ENCODE measurements at places on chromosomes 1 and 21.
A peak's percentile ranks its signal among the peaks of the same experiment; 100 is the strongest.

DNA sequence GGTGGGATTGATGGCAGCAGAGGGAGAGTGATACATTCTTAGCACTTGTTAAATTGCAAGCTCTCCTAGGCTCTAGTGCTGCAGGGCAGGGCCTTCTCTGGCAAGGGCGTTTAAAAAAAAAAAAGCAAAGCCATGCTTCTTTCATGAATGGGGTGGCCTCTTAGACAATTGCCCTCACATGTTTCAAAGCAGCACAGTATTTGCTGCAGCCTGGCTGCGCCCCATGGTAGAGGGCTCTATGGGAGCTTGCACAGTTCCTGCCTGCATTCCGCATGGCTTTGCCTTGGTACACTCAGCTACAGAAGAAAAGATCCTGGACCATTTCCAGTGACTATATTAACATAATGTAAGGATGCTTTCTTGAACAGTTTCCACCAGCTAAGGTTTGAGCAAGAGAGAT, 267.2 kb downstream of the ZNF648 start:
- DNase-seq: no peak

GRCh38 chr1:202288177-202288576, 53.6 kb downstream of the UBE2T start:
- no peak for DNase-seq

GRCh38 chr21:46427516-46427915, 31.2 kb upstream of the DIP2A start:
- DNase-seq: no peak

DNA sequence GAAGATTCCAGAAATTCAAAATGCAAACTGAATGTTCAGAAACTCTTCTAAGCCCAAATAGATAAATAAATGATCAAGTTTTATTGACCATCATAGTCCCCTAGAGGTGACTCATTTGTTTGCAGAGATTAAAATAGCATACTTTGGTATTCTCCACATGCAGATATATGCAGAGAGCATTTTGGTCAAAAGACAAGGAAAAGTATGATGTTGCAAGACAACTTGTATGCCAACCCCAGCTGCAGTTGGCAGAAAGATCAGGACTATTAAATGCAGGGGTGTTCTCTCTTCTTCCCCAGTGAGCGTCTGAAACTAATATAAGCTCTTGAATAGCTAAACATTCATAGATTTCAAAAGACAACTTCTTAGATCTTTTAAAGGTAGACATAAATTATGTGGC, 404.9 kb downstream of the LTN1 start:
- no peak for DNase-seq

- DNase-seq: peak; percentile 71
Measured at GRCh38 chr1:199226163-199226562, 587.3 kb downstream of the PTPRC start.

DNA sequence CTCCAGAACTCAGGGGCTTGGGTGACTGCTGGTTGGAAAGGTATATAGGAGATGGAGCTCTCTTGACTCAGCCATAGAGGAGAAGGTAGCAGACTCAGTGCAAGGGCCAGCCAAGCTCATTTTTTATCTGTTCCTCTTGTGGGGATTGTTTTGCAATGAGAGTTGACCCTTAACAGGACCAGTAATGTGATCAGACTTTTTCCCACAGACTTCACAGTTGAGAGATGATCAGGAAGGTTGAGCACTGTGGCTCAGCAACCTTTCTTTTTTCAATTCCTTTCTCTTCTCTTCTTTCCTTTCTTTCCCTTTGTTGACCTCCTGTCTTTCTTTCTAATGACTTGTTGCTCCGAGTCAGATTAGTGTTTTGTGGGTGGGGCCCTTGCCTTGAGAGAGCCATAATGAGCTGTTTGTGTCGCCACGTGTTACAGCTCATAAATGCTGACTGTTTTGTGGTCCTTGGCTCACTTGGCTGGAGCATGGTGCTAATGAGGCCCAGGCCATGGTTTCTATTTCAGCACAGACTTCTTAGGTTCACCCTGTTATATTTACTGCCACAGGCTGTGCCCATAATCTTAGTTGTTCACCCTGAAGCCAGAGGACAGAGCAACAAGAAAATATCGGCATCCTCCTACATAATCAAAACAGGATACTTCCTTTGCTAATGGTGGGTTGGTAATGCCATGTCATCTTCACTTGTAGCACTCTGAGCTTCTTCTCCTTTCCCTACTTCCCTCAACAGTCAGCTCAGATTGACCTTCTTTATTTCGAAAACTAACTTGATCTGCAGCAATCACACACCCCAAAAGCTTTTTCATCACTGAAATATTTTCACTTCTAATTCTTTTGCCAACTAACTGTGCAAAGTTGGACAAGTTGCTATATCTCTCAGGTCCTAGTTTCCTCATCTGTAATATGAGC, 13.9 kb downstream of the ADAM30 start:
- DNase-seq: no peak

- no peak for DNase-seq
Measured at GRCh38 chr21:28795251-28795650, 197.4 kb downstream of the LTN1 start.

- DNase-seq: no peak
Measured at GRCh38 chr1:29601021-29601420, 364.7 kb downstream of the PTPRU start.

DNA sequence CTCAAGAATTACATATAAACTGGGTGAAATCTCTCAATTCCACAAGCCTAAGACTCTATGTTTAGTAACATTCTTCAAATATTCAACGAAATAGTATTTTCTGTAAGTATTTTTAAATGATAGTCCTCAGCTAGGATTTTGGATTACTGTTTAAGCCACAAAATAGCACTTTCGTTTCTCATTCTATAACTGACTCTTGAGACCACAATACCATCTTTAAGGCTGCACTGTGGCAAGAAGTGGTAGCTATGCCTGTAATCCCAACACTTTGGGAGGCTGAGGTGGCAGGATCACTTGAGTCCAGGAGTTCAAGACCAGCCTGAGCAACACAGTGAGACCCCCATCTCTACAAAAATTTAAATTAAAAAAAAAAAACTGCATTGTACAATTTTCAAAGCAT, 126.7 kb downstream of the CDC42BPA start:
- no peak for DNase-seq

DNA sequence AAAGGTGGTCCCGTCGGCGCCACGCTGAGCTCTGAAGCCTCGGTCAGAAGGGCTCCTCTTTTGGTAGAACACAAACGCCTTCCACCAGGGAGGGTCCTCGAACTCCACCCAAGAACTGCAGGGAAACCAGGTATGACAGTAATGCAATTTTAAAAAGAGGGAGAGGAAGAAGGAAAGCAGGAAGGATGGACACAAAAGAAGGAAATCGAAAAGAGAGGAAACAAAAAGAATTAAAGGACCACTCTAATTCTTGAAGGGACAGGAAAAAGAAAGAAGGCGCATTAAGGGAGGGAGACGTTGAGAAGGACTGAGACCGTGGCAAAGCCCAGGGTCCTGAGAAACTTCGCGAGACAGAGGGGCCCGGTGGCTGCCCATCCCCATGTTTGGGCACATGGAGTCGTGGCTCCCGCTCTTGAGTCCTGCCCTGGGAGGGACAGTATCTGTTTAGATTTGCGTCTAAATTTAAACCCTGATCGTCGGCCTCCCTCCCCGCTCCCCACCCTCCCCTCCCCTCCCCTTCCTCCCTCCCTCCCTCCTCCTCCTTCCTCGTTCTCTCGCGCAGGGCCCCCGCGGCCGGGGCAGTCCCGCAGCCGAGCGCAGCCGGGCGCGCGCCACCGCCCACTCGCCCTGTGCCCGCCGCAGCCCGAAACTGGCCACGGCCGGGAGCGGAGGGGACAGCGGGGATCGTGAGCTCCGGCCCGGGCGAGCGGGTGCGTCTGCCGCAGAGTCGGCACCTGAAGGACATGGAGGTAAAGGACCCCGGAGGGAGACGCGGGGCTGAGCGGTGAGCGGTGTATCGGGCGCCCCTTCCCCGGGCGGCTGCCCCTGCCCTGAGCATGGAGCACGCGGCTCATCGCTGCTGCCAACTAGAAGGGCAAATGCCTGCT, at the start of gene RCSD1:
RCSD1 (plus strand) TSS at position 552 of the 887 bp plus-strand sequence; CDS start at position 744, 192 bp downstream.
- DNase-seq: no peak

DNA sequence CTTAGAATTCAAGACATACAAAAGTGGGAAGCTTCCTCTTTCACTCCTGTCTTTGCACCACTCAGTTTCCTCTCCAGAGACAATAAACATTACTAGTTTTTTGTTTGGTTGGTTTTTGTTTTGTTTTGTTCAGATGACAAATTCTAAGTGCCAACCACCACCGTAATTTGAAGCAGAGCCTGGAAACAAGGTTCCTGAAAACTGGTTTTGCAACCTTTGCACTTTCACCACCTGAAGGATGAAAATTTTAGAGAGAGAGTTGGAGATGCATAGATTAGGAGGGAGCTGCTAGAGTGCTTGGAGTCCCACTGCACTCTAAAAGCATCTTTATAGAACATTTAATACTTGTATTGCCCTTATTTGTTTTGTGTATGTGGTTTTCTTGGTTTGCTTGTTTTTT, 20.2 kb upstream of the MGST3 start:
- DNase-seq: no peak

DNA sequence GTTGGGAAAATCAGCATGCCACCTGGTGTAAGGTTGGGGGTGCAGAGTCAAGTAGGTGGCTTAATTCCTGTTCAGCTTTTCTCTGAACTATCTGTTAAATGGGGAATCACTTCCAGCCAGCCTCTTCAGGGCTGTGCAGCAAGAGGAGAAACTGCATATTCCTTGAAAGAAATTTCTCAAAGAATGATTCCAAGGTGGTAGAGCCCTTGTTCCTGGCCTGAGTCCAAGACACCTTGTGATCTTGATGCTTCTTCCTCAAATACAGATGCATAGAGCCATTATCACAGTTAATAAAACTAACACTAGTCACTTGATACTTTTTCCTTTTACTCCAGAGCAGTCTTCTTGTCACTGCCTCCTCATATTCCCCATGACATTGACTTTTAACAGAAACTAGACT, 5.2 kb downstream of the TXLNA start:
- no peak for DNase-seq

DNA sequence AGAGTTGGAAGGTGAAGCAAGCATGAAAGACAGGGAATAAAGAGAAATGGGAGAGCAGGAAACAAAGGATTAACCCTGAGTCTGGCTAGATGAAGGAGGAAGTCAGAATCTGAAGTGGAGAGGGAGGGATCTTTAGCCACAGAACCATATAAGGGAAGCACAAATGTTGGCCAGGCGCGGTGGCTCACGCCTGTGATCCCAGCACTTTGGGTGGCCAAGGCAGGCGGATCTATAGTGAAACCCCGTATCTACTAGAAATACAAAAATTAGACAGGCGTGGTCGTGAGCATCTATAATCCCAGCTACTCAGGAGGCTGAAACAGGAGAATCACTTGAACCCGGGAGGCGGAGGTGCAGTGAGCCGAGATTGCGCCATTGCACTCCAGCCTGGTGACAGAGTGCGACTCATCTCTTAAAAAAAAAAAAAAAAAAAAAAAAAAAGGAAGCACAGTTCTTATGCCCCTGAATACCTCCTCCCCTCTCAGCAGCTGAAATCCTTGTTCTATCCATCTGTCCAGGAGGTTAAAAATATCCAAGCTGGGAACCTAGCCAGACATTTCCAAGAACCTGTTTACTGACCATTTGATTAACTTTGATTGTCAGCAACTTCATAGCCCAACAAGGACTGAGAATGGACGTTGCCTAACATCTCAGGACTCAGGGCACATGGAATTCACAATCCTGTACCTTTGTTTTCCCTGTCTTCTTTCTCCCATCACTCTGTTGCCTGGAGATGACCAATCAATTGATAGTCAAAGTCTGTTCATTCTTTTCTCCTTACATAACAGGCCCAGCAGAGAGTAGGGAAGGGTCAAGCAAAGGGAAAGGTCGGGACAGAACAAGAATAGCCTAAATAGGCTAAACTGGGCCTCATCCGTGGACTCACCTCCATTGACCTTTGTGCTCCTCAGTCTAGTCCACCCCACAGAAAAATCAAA, 10.6 kb downstream of the TXNIP start:
- DNase-seq: no peak

DNA sequence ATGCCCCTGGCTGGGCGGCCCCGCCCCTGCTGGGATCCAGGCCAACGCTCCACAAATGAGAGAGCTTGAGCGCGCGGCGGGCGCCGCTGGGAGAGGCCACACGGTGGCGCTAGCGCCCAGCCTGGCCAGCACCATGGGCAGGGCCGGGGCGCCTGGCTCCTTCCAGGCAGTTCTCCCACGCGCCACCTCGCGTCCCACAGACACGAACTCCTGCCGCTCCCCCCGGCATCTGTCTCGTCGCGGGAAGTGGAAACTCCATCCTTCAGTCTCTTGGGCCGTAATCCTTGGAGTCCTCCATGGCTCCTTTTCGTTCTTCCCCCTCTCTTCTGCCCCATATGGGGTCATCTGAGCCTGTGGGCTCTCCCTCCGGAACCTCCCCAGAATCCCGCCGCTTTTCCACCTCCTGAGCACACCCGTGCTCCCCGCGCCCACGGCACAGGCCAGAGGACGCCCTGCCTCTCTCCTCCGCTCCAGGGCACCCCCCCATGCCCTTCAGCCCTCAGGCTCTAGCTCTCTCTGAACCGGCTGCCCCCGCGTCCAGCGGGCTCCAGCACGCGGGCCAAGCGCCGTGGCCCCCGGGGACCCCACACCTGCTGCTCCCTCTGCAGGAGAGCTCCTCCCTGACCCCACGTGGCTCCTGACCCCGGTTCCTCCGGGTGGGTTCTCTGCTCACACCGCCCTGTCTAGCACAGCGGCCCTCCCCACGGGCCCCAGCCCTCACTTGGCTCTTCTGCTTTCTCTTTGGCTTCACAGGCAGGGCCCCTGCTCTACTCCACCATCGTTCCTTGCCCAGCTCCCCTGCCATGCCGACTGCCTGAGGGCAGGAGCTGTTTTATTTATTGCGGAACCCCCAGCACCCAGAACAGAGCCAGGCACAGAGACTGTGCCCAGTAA, 31.9 kb upstream of the EDN2 start:
- DNase-seq: peak; percentile 78

DNA sequence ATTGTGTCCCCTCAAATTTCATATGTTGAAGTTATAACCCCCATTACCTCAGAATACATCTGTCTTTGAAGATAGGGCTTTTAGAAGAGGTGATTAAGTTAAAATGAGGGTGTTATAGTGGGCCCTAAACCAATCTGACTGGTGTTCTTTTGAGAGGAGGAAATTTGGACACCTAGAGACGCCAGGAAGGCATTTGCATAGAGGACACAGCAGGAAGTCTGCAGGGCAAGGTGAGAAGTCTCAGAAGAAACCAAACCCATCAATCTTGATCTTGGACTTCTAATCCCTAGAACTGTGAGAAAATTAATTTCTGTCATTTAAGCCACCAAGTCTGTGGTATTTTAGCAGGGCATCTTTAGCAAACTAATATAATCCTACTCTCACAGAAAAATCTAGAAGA, 13.0 kb downstream of the GOLPH3L start:
- DNase-seq: no peak

Measured in kidney capillary endothelial cell (primary cell).